ENCODE measurements at places on chromosomes 11 and 22. TPM values are rescaled to one million over a fixed set of nuclear protein-coding genes. Genes with fewer than 3 reads are reported as not detected.

CNTF gene
- total RNA-seq, result 5.9 TPM

ADORA2A gene
- total RNA-seq, result 45.4 TPM

DCDC1 gene
- not detected for total RNA-seq

ANKRD49 gene
- total RNA-seq, result 52.0 TPM

DEPDC7 gene
- total RNA-seq, result not detected

JAML gene
- total RNA-seq, result 9.6 TPM

RAB3IL1 gene
- total RNA-seq, result 0.29 TPM

DNA sequence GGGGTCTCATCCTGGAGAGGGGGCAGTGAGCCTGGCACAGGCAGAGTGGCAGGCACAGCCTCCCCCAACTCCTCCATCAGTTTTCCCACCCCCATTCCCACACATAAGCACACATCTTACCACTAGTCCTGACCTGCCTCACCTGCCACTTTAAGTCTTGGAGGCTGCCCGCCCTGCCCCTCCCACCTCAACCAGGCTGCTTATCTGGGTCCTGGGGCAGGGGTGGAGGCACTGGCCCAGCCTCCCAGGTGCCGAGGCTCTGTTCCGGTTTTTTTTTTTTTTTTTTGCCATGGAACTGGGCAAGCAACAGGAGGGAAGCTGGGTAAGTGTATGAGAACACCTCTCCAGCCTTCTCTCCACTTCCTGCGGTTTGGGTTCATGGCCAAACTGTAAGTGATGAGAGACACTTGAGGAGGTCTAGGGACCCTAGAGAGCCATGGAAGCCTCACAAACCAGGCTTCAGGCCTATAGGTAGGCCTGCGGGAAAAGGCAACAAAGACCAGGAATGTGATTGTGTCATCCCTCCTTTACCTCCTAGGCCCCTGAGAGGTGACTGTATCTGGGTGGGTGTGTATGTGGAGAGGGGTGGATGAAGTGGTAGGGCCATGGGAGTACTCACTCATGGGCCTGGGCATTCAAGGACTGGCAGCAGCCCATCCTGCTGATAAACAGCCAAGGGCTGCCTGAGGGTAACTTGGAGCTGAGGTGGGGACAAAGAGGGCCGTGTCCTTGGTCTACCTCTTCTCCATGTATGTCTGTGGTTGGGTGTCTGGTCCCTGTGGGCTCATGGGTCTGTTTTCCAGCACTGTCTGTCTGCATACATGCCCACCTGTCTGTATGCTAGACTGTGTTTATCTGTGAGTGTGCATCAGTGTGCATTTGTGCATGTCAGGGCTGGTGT lies 22.6 kb downstream of the PHLDB1 start:
- peaks cover 4% of the 10 kb centered on the region for H3K27me3 ChIP-seq
- no peak for DNase-seq
- no peak overlapping the region for H3K4me3 ChIP-seq
- no peak overlapping the region for H3K27ac ChIP-seq

DNA sequence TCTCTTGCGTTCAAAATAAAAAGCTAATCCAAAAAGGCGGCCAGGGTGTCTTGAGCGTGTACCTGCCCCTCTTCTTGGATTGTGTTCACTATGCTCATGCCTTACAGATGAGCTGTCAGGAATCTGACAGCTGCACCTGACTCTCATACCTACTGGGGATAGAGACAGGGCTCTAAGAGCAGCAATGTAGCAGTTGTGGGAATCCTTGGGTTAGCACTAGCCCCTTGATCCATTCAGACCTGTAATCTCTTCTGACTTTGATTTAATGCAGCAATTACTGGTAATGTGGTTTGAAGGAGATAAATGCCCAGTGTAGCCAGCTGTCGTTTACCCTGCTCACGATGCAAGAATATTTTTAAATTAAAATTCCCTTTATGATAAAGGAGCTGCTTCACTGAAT lies 145.8 kb downstream of the APOL5 start:
- no peak for DNase-seq
- H3K27me3 ChIP-seq, result no peaks in the 10 kb centered on the region
- no peaks in the 10 kb centered on the region for H3K4me1 ChIP-seq
- H3K36me3 ChIP-seq, result no peaks in the 10 kb centered on the region
- H3K27ac ChIP-seq, result no peak overlapping the region

GRCh38 chr11:6618117-6619003 lies 862 bp downstream of the TPP1 start:
- no peaks in the 10 kb centered on the region for H3K27me3 ChIP-seq
- H3K36me3 ChIP-seq, result peaks cover 34% of the 10 kb centered on the region
- peak overlapping the region; percentile 99 for H3K4me3 ChIP-seq
- H3K4me1 ChIP-seq, result peaks cover 19% of the 10 kb centered on the region

GRCh38 chr11:4076774-4077173 lies 17.8 kb upstream of the RRM1 start:
- H3K27me3 ChIP-seq, result no peaks in the 10 kb centered on the region
- H3K27ac ChIP-seq, result no peak overlapping the region
- peaks cover 13% of the 10 kb centered on the region for H3K36me3 ChIP-seq
- peaks cover 4% of the 10 kb centered on the region for H3K4me1 ChIP-seq
- DNase-seq, result no peak

DNA sequence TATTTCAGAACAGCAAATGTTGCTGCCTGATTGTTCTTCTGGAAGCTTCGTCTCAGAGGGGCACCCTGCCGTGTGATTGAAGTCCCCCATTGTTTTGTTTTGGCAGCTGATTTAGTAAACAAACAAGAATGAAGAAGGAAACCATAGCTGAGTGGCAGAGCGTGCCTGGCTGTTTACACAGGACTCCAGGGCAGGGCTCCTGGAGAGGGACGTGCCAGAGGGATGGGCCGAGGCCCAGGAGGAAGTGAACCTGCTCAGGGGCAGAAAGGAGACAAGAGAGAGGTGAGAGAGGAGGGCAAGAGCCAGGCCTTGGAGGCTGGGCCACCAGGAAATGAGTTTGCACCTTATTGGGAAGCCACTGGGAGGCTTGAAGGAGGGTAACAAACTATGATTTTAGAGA lies 85.5 kb upstream of the B3GAT1 start:
- H3K27me3 ChIP-seq, result no peaks in the 10 kb centered on the region
- no peak overlapping the region for H3K4me3 ChIP-seq
- H3K27ac ChIP-seq, result no peak overlapping the region
- DNase-seq, result no peak
- no peaks in the 10 kb centered on the region for H3K4me1 ChIP-seq

- no peak overlapping the region for H3K4me3 ChIP-seq
- H3K4me1 ChIP-seq, result peaks cover 7% of the 10 kb centered on the region
- H3K27me3 ChIP-seq, result peaks cover 3% of the 10 kb centered on the region
- H3K36me3 ChIP-seq, result no peaks in the 10 kb centered on the region
- H3K27ac ChIP-seq, result no peak overlapping the region
Measured at GRCh38 chr11:113991170-113991569, 16.3 kb downstream of the HTR3A start.

DNA sequence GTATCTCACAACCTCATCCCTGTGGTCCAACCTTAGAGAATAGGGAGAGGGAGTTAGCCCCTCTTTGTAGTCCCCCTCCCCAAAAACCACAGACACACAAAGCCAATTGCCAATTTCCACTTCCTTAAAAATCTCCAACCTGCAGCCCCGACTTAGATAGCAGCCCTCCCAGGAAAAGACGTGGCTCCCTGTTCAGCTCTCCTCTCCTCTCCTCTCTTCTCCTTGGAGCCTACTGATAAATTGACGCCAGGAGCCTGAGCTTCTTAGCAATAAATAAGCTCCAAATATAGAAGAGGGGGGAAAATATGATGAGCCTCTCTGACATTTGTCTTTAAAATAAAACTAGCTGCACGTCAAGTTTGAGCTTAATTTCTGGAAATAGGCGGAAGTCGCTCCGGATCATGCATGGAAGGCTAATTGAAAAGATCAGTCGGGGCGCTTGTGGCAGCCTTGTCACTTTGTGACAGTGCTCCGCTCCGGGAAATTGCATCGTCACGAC lies 7.3 kb downstream of the PAX6 start:
- peaks cover 16% of the 10 kb centered on the region for H3K4me1 ChIP-seq
- no peak overlapping the region for H3K27ac ChIP-seq
- H3K36me3 ChIP-seq, result no peaks in the 10 kb centered on the region
- H3K27me3 ChIP-seq, result peaks cover 79% of the 10 kb centered on the region
